ENCODE measurements at places on chromosomes 2 and 18. TPM values are rescaled to one million over a fixed set of nuclear protein-coding genes. Genes with fewer than 3 reads are reported as not detected.

SLC4A5 gene
- 22.3 TPM for total RNA-seq

CPLX4 gene
- 0.22 TPM for total RNA-seq

NCOA1 gene
- total RNA-seq, result 87.7 TPM

LIMS3 gene
- total RNA-seq, result 6.9 TPM

PLEKHA3 gene
- 13.3 TPM for total RNA-seq

ERFE gene
- total RNA-seq, result 1.8 TPM

NHEJ1 gene
- 11.4 TPM for total RNA-seq

FHOD3 gene
- 51.8 TPM for total RNA-seq

PCARE gene
- total RNA-seq, result not detected

WDSUB1 gene
- total RNA-seq, result 10.4 TPM

MAPK4 gene
- 89.0 TPM for total RNA-seq

CCDC141 gene
- total RNA-seq, result 4.4 TPM

MOGAT1 gene
- total RNA-seq, result 0.22 TPM

TCF23 gene
- total RNA-seq, result not detected

SPATA3 gene
- total RNA-seq, result not detected

LOXHD1 gene
- 0.22 TPM for total RNA-seq

TTC39C gene
- 31.7 TPM for total RNA-seq

EHD3 gene
- 27.0 TPM for total RNA-seq

CHRND gene
- total RNA-seq, result 0.17 TPM

CROCC2 gene
- 0.30 TPM for total RNA-seq

RNF152 gene
- 58.2 TPM for total RNA-seq

IL36A gene
- not detected for total RNA-seq

NGEF gene
- total RNA-seq, result 15.4 TPM

Data from spinal cord (tissue), 10 donors.